ENCODE measurements at places on chromosomes 7 and 10.
A peak's percentile ranks its signal among the peaks of the same experiment; 100 is the strongest.

DNA sequence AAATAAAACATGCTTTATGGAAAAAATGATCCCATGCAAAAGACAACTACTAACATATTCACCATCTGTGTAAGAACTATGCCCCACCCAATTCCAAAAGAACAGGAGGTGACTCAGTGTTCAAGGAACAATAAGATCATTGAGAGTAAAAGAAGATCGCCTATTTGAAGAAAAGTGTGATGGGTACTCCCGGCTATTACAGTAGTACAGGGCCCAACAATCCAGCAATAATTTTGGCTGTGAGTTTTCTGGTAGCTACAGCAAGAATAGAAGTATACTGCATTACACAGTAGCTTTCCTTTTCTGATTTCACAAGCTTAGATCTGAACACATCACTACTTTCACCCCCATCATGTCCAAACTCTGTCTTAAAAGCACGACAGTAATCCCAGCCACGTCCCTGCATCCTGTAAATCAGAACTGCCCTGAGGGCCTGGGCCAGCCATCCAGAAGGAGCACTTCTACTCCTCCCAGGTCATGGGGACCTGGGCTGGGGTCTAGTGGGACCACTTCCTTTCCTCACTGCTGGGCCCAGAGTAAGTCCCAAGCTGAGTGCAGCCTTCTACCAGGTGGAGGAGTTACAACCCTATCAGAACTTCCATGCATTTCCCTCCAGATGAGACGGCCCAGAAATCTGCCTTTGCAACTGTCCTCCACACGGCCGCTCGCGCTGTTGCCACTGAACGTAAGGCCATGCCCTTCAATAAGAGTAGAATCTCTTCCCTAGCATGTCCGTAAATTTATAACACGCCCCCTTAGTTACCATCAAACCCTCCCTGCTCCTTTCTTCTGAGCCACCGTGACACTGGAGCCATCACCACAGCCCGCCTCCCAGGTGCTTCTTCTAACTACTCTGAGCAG is 7.9 kb downstream of the ESYT2 start:
- DNase-seq, result no peak

- DNase-seq, result no peak
Observed at GRCh38 chr10:30371954-30372353, 22.9 kb upstream of the MTPAP start.

GRCh38 chr7:84112771-84113170 is 81.8 kb downstream of the SEMA3A start:
- no peak for DNase-seq

DNA sequence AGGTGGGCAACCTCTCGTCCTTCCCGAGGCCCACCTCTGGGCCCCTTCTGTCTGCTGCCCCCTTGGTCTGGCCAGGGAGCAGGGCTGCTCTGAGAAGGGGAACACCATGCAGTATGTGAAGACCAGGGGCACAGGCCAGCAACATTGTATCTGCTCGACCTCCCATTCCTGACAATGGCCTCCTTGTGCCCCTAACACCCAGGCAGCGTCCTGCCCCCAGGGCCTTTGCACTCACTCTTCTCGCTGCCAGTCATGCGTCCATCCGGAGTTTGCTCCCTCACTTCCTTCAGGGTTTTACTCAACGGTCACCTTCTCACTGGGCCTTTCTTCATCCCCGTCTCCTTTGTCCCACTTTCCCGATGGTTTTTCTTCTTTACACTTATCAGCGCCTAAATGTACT is 232.9 kb upstream of the GRB10 start:
- no peak for DNase-seq

DNA sequence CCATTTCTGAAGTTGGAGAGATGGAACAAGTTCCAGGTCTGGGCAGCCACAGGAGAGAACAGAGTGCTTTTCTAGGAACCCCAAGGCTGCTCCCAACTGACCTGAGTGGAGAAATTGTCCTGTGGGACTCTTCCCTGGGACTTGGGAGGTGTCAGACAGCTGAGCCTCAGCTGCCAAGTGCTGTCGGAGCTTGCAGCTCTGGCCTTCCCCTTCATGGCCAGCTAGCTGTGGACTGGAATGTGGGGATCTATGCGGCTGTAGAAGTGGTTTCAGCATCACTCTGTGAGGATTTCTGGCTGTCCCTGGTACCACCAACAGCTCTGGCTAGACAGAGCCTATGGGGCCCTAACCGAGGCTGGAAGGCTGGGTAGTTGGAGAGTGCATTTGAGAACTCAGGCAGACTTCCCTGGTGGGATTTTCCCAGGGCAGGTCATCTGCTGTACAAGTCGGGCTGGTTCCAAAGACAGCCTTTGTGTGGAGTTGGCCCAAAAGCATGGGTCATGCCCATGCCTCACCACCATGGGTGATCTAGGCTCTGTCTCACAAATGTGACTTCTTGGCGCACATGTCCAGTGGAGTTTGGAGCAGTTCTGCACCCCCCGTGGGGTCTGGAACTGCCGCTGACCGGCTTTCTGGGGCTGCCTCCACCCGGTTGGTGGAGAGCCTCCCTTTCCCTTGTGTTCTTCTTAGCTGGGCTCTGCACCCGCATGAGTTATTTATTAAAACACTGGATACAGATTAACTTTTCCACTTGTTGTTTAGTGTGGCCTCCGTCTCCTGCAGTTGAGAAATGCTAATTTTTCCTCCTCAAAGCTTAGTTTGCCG is 10.9 kb downstream of the SUFU start:
- DNase-seq, result no peak

- DNase-seq, result no peak
Observed at GRCh38 chr10:98636921-98637329, 190.2 kb upstream of the HPS1 start.

DNA sequence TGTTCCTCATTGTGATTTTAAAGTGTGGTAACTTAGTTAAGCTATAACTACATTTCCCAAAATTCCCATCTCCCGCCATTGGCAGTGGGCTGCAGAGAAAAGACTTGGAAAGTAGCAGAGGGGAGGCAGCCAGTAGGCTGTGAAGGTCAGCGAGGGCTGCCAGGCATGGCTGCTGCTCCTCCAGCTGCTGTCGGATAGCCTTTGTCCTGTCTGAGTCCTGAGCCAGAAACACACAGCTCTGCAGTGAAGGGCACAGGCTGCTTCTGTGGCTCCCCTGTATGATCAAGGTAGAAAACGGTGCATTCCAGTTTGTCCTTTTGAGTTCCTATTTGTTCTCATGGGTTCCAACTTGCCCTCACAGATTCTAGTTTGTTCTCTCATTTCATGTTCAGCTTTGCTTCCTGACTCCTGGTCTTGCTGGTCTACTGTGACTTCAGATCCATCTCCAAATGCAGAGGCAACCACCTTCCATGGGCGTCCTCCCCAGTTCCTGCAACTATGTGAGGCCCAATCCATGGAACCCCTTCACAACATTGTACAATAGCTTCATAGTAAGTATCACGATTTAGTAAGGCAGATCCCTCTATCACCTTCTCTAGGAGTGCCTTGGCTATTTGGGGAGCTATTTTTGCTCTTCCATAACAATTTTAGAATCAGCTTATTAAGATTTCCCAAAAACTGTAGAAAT is 31.7 kb downstream of the SYPL1 start:
- no peak for DNase-seq

DNA sequence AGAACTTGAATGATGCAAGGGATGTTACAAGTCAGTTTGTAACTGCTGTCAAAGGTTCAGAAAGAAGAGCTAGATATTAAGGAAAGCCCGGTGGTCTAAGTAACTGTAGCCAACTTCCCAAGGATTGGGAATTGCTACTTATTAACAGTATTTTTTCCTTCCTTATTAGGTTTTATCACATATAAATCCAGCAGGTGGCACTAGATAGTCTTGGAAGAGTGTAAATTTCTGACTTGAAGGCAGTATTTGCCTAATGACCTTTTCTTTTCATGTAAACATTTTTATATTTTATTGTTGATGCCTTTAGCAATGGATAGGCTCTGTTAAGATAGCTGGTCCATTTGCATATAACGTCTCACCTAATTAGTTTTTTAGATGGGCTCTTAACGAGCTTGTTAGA is 51.2 kb downstream of the ANLN start:
- no peak for DNase-seq

- DNase-seq, result no peak
Observed at GRCh38 chr10:76070916-76071315, 639.5 kb downstream of the LRMDA start.

- no peak for DNase-seq
Observed at GRCh38 chr10:89633484-89633883, 11.6 kb downstream of the PANK1 start.

- no peak for DNase-seq
Observed at GRCh38 chr7:106376026-106376799, 91.4 kb upstream of the NAMPT start.

- DNase-seq, result no peak
Observed at GRCh38 chr10:43644252-43644651, 4.4 kb downstream of the ZNF32 start.

DNA sequence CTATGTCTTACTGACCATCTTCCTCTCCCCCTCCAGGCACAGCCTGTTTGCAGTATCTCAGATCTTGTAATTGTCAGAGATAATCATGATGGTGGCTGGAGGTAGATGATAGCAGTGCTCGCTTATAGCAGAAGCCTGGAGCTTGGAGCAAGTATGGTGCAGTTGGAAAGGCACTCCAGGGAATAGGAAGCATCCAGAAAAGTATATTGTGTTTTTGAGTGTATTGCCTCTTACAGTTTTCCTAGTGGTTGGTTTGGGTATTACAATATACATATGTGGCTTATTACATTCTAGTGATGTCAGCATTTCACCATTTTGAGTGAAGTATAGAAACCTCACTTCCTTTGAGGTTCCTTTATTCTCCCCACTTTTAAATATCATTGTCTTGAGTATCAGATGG is 101.5 kb downstream of the STK31 start:
- no peak for DNase-seq

DNA sequence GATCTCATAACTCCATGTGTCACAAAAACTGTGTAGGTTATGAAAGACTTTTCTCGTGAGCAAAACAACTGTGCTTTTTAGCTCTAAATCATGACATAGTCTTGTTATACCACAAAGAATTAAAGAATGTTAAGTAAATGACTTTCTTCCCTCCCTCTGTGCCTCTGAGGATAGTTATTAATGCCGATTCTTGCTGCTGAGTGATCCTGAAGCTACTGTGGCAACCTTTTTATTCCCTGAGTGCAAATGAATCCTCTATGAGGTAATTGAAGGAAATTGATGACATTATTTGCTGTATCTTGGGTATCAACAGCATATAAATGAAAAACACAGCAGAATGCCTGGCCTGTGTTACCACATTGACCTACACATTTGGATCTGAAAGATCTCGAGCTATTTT is 142.2 kb upstream of the HDAC9 start:
- no peak for DNase-seq

GRCh38 chr10:132630666-132631337 is 93.2 kb downstream of the INPP5A start:
- DNase-seq, result no peak

- DNase-seq, result no peak
Observed at GRCh38 chr7:131849472-131849871, 293.0 kb upstream of the PODXL start.

GRCh38 chr7:133428876-133429275 is 176.0 kb downstream of the EXOC4 start:
- no peak for DNase-seq

GRCh38 chr7:149883452-149883861 is 9.7 kb downstream of the ATP6V0E2 start:
- DNase-seq, result no peak

GRCh38 chr10:68826764-68827591 is at the start of gene STOX1:
STOX1 (plus strand) TSS chr10:68827531; CDS start chr10:68827624, 93 bp downstream.
- DNase-seq, result peak; percentile 35

- DNase-seq, result no peak
Observed at GRCh38 chr7:25481891-25482290, 253.6 kb upstream of the NPVF start.

GRCh38 chr7:256981-257646 is 32.9 kb upstream of the FOXL3 start:
- no peak for DNase-seq

GRCh38 chr7:74183653-74184450 is 9.7 kb downstream of the EIF4H start:
- no peak for DNase-seq

GRCh38 chr7:34902182-34902581 is 135.1 kb downstream of the DPY19L1 start:
- DNase-seq, result no peak

DNA sequence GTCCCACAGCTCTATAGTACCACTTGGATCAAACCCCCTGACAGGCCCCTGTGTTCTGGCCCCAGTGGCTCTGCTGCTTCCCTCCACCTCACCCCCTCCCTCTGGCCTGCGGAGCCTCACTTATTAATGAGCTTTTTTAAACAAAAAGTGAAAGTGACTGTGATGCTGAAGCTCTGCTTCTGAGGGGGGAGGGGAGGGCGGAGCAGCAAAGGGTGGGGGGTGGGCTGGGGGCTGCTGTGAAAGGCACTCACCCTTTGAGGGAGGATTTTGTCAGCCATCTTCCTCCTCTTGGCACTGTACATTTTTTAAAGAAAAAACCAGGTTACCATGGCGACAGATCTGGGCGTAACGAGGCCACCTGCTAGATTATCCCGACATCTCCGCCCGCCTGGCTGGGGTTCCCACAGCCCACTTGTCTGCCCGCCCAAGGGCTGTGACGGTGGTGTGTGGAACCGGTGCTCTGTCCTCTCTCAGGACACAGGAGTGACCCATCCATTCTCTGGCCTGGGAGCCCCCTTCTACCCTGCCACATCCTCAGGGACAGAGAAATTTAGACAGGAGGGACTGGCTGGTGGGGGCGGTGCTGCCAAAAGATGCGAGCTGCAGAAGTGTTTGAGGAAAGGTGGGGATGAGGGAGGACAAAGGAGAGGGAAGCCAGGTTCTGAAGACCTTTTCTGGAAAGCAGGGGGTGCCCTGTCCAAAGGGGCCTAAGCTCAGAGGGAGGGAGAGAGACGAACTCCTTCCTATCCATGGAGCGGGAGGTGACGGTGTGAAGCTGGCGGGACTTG is 4.9 kb downstream of the SMARCD3 start:
- no peak for DNase-seq

- DNase-seq, result no peak
Observed at GRCh38 chr10:118908557-118909256, 120.8 kb upstream of the NANOS1 start.

DNA sequence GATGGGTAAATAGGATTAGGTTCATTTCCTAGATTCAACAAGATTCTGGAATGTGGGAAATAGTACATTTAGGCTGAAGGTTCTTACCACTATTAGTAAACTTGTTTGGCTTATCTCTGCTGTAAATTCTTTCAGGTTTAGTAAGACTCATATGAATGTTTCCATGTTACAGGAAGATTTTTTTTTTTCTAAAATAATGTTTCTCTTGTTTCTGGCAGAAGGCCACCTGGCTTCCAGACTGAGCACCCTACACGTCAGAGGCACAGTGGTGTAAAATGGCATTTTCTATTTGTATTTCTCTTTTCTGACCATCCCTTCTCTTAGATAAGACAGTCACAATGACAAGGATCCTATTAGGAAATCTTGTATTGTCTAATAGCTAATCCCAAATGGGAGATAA is 22.7 kb upstream of the AASS start:
- no peak for DNase-seq

DNA sequence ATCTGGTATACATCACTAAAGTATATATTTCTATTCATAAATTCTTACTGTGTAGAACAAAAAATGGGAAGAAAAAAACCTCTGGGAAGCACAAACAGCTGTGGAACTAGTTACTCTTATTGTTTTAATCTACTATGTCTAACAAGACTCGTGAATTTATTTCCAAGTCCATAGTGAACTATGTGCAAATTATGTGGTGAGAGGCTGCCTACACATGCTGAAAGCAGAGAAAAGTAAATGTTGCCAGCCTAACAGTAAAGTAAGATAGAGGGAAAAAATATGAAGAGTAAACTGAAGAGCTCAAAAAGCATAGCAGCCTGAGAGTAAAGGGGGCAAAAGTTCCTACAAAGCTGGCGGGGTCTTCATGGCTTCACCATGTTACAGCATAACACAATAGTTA is 3.0 kb downstream of the GDI2 start:
- no peak for DNase-seq
